ENCODE measurements at places on chromosomes 2 and 18. TPM values are rescaled to one million over a fixed set of nuclear protein-coding genes. Genes with fewer than 3 reads are reported as not detected.

DNA sequence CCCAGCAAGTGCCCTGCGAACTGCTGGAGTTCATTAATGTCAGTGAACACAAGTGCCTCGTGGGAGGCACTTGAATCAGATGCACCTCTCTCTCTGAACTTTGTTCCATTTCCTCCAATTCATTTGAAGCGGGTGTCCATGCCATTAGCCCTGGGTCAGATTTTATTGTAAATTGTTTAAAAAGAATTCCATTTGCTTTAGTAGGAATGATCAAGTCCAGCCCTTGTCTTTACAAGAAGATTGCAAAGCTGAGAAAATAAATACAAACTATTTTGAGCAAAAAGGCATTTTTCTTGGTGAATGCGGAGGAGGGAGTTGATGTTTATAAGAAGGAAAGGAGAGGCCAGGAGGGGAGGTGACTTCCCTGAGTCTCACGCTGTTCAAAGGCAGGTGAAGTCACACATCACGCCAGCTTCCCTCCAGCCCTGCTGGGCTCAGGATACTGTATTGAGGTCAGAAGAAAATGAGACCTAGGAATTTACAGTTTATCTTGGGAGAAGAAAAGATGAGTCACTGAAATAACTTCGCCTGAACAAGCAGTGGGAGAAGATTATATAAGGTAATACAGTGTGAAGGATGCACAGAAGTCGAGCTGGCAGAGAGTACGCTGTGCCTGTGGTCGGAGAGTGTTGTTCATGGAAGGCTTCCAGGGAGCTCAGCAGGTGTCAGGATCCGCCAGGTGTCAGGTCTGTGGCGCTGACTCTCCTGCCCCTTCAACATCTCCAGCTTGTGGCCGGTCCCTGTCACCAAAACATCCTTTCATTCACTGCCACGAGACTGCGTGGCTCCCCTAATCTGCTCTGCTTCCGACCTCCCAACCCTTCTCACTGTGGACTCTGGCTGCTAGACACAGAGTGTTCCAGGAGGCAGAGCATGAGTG is 36.5 kb downstream of the EFR3B start:
- peak; percentile 84 for DNase-seq

DNA sequence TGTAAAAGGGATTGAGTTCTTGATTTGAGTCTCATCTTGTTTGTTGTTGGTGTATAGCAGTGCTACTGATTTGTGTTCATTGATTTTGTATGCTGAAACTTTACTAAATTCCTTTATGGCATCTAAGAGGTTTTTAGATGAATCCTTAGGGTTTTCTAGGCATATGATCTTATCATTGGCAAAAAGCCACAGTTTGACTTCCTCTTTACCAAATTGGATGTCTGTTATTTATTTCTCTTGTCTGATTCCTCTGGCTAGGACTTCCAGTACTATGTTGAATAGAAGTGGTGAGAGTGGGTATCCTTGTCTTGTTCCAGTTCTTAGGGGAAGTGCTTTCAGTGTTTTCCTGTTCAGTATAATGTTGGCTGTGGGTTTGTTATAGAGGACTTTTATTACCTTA is 4.8 kb downstream of the ANKAR start:
- no peak for DNase-seq

DNA sequence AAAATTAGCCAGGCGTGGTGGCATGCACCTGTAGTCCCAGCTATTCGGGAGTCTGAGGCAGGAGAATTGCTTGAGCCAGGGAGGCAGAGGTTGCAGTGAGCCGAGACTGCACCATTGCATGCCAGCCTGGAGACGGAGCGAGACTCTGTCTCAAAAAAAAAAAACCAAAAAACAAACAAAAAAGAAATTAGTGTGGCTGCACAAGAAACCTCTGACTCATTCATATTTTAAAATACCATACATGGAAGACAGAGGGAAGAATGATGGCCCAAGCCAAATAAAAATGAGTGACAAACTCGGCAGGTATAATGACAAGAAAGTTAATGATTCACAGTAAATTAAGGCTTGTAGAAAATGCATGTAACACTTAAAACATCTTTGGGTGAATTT is 875.8 kb downstream of the EPHA4 start:
- DNase-seq = no peak

DNA sequence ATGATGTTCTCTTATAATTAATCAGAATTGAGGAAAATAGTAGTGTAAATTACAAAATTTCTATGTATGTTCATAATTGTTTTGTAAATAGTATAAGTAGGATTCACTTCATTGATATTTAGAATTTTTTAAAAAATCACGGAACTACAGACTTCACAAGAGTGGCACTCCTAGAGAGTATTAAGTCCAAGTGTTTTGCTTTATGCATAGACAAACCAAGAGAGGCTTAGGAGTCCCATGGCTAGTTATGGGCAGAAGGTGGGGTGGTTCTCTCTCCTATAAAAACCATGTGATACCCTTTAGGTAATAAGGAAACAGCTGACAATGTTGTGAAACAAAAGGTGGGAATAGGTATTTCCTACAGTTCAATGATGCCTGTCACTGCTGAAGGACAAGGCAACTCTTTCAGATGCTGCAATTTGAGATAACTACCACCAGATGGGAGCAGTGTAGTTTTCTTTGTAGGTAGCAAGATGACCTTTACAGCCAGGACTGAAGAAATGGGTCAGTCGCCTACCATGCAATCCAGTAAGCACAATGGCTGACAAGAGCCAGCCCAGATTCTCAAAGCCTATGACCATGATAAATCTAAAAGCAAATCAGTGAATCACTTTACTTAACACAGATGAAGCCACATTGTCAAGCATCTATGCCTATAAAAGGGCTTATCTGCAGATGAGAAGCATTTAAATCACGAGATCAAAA is 83.9 kb downstream of the AAK1 start:
- peak; percentile 45 for DNase-seq

GRCh38 chr18:75200605-75201280 is 8.2 kb downstream of the PTGR3 start:
- no peak for DNase-seq

Gene VPS54
- total RNA-seq = 26.3 TPM

- no peak for DNase-seq
These were observed 26.3 kb downstream of the ATP8B1 start for GRCh38 chr18:57776767-57777166.

DNA sequence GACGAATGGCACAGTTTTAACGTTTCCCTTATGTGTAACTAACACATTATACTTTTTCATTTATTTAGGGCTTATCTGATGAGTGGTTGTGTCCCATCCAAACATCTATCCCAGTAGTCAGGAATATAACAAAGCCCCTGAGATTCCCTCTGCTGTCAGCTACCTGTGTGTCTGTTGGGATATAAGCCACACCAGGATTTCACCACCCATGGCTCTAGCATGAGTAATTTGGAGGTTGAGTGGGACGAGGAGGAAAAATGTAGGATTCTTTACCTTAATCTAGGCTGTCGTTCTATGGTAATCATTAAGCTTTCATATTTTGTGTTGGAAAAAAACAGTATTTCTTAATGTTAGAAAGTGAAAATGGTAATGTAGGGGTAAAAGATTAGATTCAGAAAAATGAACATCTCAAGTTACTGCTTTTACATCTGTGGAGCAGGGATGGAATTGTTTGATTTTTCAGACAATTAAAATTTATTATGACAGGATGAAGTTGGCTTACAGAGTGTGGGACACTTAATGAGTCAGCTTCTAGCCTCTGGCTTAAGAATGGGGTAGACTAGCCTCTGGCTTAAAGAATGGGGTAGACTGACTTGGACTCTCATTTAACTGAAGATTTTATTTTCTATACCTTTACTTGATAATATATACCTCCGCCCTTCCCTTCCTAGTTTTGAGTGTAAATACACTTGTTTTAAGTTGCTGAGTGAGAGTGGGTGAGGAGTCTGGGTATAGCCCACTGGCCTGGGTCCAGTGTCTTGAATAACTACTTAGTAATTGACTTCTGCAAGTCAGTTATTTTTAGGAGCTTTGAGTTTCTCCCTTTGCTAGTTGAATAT is 88.5 kb upstream of the RANBP2 start:
- DNase-seq = no peak

Gene SH3BP4
- total RNA-seq = 45.9 TPM

DNA sequence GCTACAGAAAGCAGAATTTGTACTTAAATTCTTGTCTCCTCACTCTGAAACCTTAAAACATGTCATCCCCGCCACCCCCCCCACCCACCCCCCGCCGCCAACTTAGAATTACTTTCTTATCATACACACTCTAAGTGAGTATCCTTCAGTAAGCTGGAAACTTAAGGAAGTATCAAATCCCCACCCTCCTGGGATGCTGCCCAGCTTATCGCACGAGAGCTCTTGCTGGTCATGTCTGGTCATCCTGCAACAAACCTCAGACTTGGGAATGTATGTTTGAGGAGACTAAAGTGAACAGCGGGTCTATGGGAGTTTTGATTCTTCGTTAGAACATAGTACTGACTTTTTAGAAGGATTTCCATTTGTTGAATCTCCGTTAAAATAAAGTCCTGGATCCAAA is 203.3 kb downstream of the PTGR3 start:
- no peak for DNase-seq

Gene SLC8A1
- 19.9 TPM for total RNA-seq

DNA sequence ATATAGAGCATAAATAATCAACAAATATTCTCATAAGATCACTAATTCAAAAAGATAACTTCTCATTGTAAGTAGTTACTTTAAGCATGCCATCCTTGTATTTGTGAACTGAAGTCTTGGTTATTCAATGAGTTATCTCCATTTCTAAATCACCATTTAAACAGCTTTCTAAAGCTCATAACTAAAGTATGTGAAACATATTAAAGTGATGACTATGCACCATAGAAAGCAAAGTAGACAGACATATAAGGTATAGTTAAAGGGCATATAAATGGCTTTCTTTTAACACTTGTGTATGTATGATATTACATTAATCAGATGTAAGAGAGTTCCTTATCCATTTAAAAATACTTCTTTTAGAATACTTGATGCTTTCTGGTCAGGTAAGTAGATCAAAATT is 83.5 kb downstream of the IKZF2 start:
- no peak for DNase-seq

DNA sequence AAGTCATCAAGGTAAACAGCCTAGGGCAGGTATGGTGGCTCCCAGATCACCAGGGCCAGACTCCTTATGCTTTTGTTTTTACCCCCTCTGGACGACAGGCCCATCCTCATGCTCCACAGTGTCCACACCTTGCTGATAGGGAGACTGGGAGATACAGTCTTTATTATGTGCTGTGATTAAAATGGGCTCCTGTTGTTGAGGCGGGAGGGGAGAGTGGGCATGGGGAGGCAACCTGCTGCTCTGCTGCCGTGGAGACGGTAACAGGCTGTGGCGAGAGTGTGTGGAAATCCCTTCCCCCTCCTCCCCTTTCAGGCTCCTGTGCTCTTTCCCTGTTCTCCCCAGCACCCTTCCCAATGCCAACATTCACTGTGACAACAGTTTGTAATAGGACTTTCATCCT is 38.2 kb upstream of the PNO1 start:
- no peak for DNase-seq

GRCh38 chr2:183474912-183475695 is 350.9 kb downstream of the NUP35 start:
- no peak for DNase-seq

DNA sequence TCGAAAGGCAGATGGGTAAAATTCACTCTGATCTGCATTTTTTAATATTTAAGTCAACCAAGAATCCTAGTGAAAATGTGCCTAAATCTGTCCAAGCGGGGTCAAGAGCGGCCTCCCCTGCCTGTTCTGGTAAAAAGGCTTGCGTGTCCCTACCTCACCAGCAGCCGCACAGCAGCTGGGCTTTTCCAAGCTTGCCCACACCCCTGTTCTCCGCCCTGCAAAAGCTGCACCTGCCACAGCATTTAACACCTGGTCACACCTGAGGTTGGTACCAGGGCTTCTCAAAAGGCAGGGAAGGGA is 25.8 kb upstream of the TMEM182 start:
- no peak for DNase-seq

- DNase-seq = no peak
These were observed 33.8 kb downstream of the SMC6 start for GRCh38 chr2:17719562-17720371.

DNA sequence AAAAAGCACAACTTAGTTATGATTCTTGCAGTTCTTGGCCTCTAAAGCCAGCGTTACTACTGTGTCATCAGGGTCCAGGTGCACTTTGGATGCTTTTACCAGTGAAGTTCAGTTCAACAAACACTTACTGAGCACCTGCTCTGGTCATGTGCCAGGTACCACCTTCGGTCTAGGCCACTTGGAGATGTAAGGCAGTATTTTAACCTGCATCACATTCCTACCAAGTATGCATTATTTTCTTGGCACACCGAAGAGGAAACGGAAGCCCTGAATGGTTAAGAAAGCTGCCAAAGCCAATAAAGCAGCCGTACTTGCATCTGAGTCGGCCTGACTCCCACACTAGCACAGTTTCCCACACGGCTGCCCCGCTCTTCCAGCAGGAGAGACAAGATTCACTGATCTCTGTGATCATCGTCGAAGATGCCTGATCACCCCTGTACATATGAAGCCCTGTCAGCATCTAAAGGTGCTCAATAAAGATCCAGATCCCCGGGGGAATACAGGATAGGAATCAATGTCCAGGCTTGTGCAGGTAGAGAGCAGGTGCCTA is 427.1 kb downstream of the EIPR1 start:
- no peak for DNase-seq

Gene GPR155
- 3.6 TPM for total RNA-seq

Gene HOXD11
- total RNA-seq = not detected

GRCh38 chr2:122705746-122706145 is 950.3 kb downstream of the TSN start:
- no peak for DNase-seq

- DNase-seq = no peak
These were observed 95.7 kb downstream of the CTIF start for GRCh38 chr18:48634491-48634890.

- DNase-seq = no peak
These were observed 27.6 kb upstream of the SERPINB2 start for GRCh38 chr18:63859781-63860475.

Gene IL36A
- total RNA-seq = not detected

DNA sequence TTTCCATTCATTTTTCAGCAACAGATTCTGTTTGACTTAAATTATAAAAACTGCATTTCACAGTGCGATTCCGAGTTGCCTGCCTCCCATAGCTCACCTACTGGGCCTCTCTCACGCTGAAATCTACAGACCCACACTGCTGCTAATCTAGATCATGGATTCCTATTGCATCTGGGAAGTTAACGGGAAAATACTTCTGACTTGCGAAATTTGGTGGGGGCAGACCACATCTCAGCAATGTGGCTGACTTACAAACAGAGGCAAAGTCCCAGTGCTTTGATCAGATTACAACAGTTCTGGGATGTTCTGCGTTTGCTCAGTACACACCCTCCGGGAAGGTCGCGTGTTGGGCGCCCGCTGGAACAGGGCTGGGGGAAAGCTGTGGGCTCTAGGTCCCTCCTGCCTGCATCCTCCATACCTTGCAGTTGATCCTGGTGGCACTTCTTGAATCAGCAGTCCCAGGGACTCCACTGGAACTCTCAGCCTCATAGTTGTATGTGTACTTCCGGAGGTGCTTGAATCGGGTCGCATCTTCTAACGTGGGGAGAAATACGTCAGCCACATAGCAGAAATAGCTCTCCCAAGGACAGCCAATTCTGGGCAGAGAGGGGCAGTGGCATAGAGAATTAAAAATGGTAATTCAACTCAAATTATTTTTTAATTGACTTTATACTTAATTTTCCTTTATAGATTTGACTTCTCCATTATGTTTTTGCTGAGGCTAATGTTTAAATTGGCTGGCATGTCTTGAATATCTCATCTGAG is 1.7 kb downstream of the APOB start:
- no peak for DNase-seq

Gene CLEC4F
- not detected for total RNA-seq

- DNase-seq = no peak
These were observed 16.7 kb upstream of the GLS start for GRCh38 chr2:190863946-190864345.

Gene IRS1
- total RNA-seq = 23.9 TPM

Gene CD8B
- total RNA-seq = not detected

- no peak for DNase-seq
These were observed 10.7 kb downstream of the TFPI start for GRCh38 chr2:187543488-187543887.

Measured in foreskin keratinocyte (primary cell).